Left hindlimb (tissue), 1 donor: ENCODE measurements at places on chromosomes 6 and 20.

DNA sequence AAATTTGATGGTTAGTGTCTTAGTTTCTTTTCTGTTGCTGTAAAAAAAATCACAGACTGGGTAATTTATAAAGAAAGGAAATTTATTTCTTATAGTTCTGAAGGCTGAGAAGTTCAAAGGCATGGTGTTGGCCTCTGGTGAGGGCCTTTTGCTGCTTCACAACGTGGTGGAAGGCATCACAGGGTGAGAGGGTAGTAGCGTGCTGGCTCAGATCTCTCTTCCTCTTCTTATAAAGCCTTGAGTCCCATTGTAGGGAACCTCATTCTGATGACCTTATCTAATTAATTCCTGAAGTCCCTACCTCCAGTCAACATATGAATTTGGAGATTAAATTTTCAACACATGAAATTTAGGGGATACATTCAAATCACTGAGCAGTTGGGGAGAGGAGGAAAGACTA, 62.0 kb downstream of the ARID1B start:
- no peak for DNase-seq

DNA sequence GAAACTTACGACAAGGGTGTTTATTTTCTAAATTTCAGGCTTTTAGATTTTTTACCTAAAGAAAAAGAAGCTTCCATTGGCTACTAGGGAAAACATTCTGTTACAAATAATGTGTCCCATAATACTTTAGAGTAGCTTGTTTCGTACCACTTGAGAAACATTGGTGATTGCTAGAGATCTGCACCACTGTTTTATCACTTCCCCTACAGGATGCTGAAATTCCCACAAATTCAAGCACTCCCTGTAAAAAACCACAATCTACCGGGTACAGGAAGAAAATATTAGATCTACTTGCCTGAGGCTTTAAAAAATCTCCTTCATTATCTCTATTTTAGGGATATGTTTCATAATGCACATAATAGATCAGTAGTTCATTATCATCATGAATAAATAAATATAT, 29.9 kb downstream of the SEL1L2 start:
- no peak for DNase-seq

DNA sequence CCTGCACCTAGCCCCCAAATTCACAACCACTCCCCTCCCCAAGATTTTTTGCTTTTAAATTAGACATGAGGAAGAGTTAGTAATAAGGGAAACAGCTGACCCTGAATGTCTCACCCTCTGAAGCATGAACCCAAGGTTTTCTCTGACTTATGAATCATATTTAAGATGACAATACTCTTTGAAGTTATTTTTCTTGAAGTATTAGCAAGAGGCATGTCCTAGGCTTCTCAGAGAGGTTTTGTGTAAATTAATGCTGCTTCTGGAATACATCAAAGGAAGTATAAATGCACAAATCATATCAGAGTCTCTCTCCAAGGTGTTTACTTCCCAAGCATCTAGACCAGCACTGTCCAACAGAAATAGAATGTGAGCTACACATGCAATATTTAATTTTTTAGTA, 408.1 kb upstream of the MARCKS start:
- no peak for DNase-seq

DNA sequence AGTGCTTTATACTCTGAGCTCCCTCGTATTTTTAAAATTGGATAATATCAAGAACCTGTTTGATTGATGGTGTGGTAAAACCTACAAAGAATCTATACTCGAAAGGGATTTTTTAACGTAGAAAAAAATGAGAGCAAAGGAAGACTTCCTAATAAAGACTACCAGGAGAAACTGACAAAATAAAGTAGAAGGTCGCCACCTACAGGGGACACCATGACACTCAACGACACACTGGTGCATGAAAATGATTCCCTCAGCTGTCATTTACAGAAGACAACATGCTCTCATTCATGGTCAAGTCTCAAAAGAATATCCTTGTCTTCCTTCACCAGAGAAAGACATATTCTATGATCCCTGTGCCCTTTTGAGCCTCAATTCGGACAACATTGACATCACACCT, 10.1 kb upstream of the NHSL1 start:
- no peak for DNase-seq

- no peak for DNase-seq
Measured at GRCh38 chr20:10713161-10713560, 39.4 kb upstream of the JAG1 start.

DNA sequence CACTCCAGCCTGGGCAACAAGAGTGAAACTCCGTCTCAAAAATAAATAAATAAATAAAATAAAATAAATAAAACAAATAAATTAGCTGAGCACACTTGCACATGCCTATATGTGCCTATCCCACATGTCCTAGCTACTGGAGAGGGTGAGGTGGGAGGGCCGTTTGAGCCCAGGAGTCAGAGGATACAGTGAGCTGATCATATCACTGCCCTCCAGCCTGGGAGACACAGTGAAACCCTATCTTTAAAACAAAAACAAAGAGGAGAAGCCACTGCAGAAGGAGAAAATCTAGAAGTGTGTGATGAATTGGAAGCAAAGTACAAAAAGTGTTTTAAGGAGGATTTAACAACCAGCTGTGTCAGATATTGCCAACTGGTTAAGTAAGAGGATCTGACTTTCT, 728.4 kb downstream of the PTPRT start:
- no peak for DNase-seq
